ENCODE measurements at places on chromosomes 4 and X. TPM values are rescaled to one million over a fixed set of nuclear protein-coding genes. Genes with fewer than 3 reads are reported as not detected.

DNA sequence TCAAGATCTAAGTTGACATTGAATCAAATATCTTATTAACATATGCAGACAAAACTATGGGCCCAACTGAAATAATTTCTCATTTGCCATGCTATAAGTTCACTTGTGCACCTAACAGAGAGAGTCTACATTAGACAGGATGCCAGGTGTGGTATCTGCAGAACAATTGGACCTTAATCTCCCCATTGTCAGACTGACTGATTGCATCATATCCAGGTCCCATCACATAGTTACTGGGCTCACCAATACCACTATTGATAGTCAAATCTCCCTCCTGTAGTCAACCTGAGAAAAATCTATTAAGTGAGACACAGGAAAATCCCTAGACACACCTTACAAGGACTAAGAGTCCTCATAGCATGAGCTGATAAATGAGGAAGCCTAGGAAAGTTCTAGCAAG is 156.0 kb upstream of the FRG1 start:
- DNase-seq, result no peak

DNA sequence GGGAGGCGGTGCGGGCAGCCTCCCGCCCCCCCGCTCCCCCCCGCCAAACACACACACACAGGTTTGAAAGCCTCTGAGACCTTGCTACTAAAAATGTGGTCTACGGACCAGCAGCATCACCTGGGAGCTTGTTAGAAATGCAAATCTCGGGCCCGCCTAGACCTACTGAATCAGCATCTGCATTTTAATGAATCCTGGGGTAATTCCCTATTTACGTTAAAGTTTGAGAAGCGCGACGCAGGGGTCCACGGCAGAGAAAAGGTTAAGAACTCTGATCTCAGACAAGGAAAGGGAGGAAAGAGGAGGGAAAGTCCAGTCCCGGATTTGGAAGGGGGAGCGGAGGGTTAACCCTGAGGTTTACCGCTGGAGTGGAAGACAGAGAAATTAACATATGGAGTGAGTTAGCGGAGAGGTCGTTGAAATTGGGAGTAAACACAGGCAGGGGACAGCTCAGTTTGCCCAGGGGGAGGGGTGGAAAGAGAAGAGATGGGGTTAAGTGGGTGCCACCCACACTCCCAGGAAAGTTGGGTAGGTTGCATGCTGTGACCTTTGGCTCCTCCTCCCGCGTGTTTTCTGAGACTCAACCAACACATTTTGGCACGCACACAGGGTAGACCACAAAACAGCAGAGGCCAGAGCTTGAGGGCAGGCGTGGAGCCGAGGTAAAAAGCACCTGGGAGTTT is 483.6 kb downstream of the BCOR start:
- no peak for DNase-seq

- DNase-seq, result no peak
These were observed 48.3 kb upstream of the TMEM150C start for GRCh38 chr4:82610041-82610440.

- no peak for DNase-seq
These were observed 19.6 kb upstream of the TCEAL4 start for GRCh38 chrX:103565752-103566151.

DNA sequence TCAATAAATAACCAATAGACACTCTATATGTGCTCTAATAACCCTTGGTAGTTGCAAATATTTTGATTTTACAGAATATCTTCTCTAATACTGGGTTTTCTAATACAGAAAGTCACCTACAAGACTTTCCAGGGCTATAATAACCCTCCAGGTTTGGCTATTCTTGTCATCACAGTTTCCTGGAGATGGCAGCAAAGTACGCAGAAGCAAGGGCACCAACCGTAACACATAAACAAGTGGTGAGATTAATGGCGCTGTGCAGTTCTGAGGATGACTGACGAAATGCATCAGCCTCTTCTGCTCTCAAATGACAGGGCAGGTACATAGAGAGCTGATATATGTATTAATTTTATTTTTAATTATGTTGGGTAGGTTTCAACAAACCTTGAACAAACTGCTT is 122.4 kb downstream of the C4orf33 start:
- DNase-seq, result no peak

DNA sequence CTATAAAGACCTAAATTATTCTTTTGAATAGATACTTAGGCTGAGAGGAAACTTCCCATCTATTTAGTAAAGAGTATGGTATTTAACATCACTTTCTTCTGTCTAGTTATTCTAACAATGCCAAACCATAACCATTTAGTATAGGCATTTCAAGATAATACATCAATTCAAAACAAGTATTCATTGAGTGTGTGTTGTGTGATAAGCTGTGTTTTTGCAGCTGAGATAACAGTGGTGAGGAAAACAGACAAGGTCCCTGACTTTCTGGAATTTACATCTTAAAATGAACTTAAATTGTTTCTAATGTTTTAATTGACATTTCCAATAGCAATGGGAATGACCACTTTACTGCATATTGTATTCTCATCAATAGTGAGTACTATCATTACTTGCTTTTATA is 22.4 kb upstream of the TSPAN5 start:
- no peak for DNase-seq

- no peak for DNase-seq
These were observed 175.3 kb downstream of the MAML3 start for GRCh38 chr4:139978692-139979091.

GRCh38 chr4:115687052-115687755 is 573.8 kb upstream of the NDST4 start:
- DNase-seq, result no peak

- no peak for DNase-seq
These were observed 178.3 kb downstream of the MAPK10 start for GRCh38 chr4:86181585-86181984.

DNA sequence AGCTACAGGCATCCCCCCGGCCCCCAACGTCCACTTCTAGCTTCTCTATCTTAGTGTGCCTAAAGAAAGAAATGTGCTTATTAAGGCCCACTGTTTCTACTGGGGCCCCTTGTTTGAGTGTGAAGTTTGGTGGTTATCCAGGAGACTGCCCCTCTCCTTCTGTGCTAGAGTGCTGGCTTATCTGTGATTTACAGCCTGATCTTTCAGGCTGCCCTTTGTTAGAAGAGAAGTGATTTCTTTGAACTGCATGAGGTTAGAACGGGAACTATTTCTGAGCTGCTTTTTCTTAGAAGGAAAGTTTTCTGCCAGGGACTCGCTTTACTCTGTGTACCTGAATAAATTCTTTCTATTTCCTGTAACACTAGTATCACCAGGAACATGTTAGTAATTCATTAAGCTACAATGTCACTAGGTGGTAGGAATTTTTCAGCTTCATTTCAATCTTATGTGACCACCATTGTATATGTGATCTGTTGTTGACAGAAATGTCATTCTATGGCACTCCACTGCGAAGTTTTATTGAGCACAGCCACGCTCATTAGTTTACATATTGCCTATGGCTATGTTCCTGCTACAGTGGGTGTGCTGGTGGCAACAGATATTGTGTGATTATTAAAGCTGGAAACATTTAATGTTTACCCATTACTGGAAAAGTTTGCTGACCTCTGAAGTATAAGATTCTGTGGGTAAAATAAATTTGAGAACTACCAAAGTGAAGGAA is 193.8 kb upstream of the CXorf51B start:
- DNase-seq, result no peak

GRCh38 chr4:108051343-108051742 is 61.7 kb downstream of the HADH start:
- DNase-seq, result no peak

GRCh38 chr4:62256479-62256878 is 1056.4 kb downstream of the ADGRL3 start:
- DNase-seq, result no peak

DNA sequence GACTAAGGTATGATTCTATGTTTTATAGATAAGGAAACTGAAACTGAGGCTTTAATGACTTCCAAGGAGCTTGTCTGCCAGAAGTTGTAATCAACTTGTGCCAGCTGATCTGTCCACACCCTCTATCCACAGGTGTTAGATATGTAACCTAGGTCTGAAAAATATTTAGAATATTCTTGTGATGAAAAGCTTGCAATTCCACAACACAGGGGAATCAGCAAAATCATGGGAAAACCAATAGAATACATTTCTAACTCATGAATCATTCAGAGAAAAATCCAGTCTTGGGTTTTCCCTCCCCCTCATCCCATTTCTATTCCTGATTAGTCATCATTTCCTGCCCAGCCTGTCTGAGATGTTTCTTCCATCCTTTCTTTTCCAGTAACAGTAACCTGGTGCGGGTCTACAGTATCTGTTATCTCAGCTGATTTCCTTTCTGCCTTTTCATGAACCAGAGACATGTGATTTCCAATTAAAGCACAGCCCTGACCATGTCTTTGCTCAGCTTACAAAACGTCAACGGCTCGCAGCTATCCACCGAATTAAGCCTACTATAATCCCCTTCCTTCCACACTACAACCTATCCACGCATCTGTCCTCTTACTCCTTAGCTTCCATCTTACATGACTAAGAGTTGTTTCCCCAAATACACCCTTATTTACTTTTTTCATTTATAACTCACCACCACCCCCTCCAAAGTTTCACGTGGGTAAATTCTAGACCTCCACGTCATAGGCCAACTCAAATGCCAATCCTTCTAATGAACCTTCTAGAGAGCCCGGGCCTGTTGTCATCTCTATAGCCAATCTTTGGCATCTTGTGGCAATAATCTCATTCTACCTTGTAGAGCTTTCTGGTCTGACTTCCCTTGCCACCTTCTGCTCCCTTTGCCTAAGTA is 961 bp upstream of the NOCT start:
- DNase-seq, result no peak

- DNase-seq, result no peak
These were observed 59.0 kb downstream of the ING2 start for GRCh38 chr4:183563874-183564273.

OR13H1 gene
- not detected for total RNA-seq

MGARP gene
- total RNA-seq, result 1.4 TPM

GUCY1B1 gene
- total RNA-seq, result 113 TPM

FRAS1 gene
- 22.1 TPM for total RNA-seq

RRH gene
- total RNA-seq, result 2.1 TPM

FAM13A gene
- 112 TPM for total RNA-seq

SPANXA1 gene
- total RNA-seq, result not detected

GPRASP1 gene
- 78.0 TPM for total RNA-seq

FGD1 gene
- total RNA-seq, result 11.7 TPM

AWAT2 gene
- not detected for total RNA-seq
